Inflammatory macrophage treated with lipopolysaccharide for 1 hour (primary cell): ENCODE measurements at places on chromosomes 3 and 15.

DNA sequence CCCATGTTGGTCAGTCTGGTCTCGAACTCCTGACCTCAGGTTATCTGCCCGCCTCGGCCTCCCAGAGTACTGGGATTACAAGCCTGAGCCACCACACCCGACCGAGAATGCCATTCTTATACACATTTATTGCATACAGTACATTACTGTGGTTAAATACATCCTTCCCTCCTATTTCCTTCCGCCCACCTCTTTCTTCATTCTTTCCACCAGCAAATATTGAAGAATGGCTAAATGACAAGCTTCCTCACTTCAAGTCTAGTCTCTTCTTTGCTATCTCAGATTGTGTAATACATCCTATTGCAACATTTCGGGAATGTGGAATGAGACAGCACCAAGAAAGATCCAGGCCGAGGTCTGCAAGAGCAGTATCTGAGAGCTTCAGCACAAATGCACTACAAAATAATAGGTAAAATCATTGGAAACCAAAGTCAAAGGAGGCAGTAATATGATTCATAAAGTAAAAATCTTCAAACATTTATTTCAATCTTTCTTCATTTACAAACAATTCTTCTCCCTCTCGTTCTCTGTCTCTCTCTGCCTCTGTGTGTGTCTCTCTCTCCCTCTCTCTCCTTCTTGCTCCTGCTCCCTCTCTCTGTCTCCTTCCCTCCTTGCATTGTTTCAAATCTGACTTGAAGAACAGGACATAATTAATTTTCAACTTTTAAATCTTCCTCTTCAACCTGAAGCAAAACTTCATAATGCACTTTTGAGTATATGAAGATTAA lies 94.7 kb upstream of the TGFBR2 start:
- peak; percentile 76 for DNase-seq

DNA sequence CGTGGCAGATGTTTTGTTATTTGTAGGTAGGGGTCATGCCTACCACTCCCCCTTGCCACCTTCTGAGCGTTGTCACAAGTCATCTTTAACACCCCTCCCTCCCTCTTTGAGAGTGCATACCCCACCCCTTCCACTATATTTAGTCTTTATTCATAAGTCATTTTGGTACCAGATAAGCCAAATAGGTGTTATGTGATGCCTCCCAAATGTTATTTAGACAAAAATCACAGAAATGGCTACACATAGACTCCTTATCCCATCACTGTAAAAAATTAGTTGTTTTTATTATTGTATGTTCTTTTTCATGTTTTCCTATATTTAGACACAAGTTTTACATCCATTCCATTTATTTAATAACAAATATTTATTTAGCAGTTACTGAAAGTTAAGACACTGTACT lies 93.1 kb downstream of the IL1RAP start:
- DNase-seq = no peak

GRCh38 chr15:65517866-65518207 lies 348 bp upstream of the DPP8 start:
- DNase-seq = no peak

- no peak for DNase-seq
Measured at GRCh38 chr3:41143421-41144031, 55.8 kb upstream of the CTNNB1 start.

DNA sequence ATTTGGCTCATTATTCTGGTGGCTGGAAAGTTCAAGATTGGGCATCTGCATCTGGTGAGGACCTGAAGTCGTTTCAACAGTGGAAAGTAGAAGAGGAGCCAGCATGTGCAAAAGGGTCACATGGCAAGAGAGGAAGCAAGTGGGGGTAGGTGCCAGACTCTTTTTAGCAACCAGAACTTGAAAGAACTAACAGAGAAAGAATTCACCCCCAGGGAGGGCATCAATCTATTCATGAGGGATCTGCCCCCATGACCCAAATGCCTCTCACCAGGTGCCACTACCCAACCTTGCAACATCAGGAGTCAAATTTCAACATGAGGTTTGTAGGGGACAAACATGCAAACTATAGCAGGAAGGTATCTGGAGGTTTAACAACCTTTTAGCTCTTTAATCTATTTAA lies 10.3 kb upstream of the RYK start:
- peak; percentile 16 for DNase-seq

- DNase-seq = no peak
Measured at GRCh38 chr3:112092496-112093179, 6.4 kb downstream of the C3orf52 start.

DNA sequence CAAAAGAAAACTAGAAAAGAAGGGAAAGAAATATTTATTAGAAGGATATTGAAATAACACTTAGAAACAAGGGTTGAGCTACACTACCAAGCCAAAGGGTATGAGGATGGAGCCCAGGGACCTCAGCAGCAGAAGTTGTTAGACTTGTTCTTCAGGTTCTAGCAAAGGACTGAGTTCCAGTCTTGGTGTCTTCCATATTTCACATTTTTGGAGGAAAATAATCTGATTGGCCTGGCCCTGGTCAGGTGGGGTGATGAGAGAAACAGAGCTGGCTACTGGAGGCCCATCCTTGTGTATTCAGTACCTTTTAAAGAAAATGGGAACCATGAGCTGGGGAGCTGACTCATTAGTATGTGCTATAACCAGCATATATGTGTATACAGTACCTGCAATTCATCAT lies 28.2 kb downstream of the PPP4R2 start:
- DNase-seq = no peak

- no peak for DNase-seq
Measured at GRCh38 chr3:9201266-9201665, 48.2 kb downstream of the SRGAP3 start.

GRCh38 chr3:55654123-55654760 lies 167.1 kb upstream of the WNT5A start:
- DNase-seq = no peak

DNA sequence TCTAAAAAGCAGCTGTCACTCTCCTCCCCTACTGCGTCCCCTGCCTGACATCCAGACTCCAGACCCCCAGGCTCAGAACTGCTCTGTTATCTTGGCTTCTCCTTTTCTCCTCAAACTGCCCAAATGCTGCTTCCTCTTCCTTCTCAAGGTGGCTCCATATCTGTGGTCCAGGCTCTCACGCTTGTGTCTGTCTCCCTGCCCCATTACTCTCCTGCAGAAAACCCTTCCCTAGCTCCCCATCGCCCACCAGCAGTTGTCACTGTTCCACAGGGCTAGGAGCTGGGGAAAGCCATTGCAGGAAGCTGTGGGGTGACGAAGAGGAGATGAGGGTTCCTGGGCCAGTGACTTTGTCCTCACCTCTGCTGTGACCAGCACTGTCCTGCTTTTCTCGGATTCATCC lies 30.7 kb upstream of the CGNL1 start:
- no peak for DNase-seq

DNA sequence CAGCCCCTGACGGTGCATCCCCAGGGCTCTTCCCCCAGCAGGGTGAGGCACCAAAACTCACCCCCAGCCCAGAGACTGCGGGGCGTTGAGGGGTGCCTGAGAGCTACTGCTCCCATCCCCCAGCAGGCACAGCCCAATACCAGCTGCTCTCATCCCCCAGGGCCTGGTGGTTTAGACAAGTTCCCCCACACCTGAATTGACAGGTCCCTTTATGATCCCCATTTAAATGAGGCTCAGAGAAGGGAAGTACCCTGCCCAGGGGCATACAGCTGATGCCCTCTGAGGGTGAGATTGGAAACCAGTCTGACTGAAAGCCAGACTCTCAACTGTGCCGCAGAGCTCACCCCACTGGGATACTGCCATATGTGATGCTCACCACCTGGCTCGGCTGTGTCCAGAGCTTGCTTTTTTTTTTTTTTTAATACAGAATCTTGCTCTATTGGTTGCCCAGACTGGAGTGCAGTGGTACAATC lies 20.1 kb downstream of the DUSP7 start:
- no peak for DNase-seq

DNA sequence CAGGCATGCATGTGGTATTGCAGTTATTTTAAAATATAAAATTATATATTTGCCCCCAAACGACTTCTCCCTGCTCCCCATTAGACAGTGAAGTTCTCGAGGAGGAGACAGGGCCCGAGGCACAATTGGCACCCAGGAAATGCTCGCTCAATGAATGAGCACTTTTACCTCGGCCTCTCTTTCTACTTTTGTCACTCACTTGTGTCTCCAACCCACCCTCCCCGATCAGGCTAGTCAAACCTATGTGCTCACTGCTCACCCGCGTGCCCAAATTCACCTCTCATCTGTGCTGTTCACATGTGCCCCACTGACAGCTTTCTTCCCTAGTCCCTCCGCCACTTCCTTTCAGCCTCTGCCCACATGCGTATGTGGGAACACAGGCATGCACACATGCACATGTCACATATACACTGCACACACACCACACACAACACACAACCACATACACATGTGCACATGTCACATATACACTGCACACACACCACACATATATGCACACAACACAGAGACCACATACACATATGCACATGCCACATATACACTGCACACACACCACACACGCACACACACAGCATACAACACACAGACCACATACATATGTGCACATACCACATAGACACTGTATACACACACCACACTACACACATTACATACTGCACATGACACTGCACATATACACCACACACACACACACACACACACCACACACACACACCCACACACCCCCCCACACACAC lies 46.3 kb upstream of the DLG1 start:
- DNase-seq = no peak

GRCh38 chr15:26179906-26180305 lies 316.8 kb upstream of the ATP10A start:
- no peak for DNase-seq

DNA sequence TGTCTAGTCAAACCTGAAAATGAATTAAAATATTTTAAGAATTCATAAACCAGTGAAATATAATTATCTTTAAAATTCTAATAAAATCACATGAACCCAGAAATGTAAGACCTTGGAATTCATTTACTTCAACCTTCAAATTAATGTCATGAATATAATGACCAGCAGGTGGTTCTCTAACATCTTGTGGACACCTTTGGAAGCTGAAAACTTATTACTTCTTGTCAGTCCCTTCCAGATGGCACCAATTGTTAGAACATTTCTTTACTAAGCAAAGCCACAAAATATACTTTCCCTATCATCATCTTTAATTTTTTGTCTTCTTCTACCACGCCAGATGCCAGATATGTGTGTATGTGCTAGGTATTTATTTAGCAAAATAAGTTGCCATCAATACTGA lies 240.0 kb downstream of the MBNL1 start:
- no peak for DNase-seq

DNA sequence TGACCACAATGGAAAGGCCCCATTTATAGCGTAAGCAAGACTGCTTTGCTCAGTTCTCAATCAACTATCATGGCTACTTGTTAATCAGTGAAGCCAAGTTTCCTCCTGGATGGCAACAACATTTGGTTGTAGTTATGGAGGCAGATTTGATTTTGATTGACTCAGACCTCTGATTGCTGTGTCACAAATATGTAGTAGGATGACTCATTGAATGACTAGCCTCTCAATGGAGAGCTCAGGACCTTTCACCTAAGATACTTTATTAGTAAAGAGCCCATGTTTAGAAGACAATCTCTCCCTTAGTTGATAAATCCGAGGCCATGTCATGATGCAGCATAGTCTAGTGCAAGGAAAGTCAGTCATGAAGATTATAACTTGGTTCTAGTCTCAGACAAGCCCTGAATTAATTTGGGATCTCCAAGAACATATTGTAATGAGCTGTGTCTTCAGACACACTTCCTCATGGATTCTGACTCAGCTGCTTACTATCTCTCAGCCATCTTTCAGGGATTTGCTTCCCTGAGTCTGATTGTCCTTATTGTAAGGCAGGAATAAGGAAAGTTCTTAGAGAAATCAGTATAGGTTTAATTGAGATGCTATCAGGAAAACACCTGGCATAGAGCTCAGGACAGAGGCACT lies 397.4 kb upstream of the TMCO5A start:
- no peak for DNase-seq

- peak; percentile 55 for DNase-seq
Measured at GRCh38 chr3:107846279-107846852, 244.5 kb downstream of the CD47 start.

DNA sequence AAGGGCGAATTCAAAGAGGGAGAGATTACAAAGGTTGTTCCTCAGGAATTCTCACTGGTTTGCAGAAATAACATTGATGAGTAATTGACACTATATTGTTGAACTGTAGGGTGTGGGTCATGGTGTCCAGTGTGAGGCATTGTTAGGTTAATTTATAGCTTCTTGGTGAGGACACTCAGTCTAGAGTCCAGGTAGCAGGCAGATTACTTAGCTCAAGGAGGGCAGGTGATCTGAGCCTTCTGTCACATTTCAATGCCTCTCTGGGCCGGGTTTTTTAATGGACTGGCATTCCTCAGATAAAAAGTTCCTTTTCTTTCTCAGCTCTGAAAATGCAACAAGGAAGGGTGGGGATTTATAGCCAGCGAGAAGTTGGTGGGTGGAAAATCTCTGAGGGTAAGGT lies 194.2 kb upstream of the PROK2 start:
- DNase-seq = no peak

GRCh38 chr3:12408984-12409683 lies 75.1 kb upstream of the TSEN2 start:
- no peak for DNase-seq

DNA sequence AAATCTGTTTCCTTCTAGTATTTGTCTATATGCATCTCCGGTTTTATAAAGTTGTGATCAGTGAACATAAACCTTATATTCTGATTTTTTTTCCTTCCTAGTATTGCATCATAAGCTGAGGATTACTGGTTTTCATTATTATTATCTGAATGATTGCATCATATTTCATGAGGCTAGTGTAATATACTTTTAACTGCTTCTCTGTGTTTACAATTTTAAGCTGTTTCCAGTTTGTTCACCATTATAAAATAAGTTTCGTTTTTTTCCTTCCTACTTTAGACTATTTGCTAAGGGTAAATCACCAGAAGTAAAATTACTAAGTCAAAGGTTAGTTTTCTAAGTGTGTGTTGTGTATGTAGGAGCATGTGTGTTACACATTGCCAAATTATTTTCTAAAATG lies 20.2 kb downstream of the SEMA6D start:
- DNase-seq = no peak

DNA sequence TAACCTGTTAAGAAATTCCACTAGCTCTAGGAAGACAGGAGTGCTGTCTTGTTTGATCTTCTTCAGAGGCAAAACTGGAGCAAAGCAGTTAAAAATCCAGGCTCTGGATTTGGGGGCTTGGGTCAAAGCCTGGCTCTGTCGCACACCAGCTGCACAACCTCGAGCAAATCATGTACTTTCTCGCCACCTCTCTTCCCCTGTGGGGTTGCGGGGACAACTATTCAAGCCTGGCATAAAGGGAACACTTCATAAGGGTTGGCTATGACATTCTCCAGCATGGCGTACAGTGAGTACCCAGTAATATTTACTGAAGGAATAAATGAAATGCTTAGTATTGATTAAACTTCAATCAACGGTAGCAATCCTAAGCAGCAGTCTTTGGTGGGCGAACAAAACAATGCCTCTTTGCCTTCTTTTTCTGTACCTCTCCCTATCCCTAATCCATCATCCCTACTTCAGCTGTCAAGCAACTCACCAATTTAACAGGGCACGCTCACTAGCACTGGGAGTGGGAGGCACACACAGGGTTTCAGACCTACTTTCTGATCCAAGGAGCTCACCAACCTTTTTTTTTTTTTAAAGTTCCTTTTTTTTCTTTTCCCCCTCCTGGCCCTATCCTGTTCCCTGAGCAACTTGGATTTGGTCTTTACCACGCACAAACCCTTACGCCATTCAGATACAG lies 33.0 kb downstream of the GNB5 start:
- DNase-seq = no peak
